ENCODE measurements at places on chromosomes 7 and 10.

DNA sequence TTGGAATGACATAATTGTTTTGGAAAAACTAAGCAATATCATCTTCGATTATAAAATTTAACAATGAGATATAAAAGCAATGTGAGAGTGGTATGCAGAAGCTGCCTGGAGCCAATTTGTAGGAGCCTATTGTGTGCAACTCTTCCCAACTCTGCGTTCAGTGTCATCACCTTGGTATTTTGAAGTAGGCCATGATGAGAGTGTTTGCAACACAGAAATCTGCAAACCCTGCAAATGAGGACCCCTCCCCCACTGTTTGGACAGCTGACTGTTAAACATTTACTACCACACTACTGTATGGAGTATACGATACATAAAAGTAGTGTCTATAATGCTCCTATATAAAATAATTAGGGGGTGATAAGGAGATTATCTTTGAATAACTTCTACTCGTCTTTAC lies 531.3 kb downstream of the ATRNL1 start:
- DNase-seq = no peak

DNA sequence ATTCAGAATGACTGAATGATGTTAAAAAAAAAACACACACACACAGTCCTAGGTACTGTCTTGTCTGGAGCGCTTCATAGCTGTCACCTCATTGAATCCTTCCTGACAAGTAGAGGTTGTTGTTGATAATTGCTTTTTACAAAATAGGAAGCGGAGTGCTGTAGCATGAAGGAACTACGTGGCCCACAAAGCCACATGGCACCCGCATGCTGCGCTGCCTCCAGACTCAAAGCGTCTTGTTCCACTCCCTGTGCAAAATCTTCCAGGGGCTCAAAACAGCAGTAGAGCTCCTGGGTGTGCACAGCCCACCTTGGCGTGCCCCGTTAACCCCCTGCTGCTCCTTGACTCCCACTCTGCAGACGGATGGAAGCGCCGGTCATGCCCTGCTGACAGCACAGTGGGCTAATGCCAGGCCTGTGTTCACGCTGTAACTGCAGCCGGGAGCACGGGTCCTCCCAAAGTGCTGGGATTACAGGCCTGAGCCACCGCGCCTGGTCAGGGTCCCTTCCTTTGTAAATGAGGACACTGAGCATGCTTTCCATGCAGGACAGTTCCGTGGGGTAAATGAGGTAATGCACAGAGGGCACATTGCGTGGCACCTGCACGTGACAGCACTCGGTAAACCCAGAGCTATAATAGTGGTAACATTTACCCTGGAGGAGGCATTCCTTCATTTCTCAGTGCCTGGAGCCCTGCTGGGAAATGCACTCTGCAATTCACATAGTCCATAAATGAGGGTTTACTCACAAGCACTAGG lies 91.1 kb upstream of the GNA12 start:
- DNase-seq = no peak

GRCh38 chr7:158273138-158273651 lies 314.4 kb downstream of the PTPRN2 start:
- no peak for DNase-seq

GRCh38 chr7:138705167-138705566 lies 4.0 kb upstream of the SVOPL start:
- no peak for DNase-seq

GRCh38 chr7:378551-379455 lies 88.8 kb downstream of the FOXL3 start:
- DNase-seq = no peak

DNA sequence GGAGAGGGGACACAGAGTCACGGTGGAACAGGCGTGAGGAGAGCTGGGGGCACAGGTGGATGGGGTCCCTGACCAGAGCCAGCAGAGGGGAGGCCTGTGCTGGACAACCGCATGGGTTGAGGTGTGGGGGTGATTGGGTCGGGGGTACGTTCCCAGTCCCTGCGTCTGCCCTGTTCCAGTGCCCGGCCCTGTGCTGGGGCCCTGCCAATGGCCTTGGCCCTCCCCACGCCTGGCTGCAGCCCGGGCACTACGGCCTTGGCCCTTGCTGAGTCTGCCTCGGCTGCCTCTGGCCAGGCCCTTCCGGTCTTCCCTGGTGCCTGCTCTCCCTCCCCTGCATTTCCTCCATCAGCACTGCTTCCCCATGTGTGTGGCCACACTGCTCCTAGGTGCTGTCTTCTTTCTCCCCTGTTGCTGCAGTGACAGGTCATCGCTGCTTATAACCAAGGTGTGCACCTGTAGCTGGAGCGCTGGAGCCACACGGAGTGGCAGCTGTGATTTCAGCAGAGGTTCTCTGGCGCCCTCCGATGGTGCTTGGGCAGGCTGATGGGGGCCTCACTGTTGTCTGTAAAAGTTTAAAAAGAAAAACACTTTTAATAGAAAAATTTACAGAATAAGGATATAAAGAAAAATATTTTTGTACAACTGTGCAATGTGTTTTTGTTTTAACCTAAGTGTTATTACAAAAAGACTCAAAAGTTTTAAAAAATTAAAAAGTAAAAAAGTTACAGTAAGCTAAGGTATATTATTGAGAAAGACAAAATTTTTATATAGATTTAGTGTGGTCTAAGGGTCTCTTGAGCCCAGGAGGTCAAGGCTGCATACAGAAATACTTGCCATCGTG lies 45.2 kb upstream of the BHLHA15 start:
- no peak for DNase-seq

DNA sequence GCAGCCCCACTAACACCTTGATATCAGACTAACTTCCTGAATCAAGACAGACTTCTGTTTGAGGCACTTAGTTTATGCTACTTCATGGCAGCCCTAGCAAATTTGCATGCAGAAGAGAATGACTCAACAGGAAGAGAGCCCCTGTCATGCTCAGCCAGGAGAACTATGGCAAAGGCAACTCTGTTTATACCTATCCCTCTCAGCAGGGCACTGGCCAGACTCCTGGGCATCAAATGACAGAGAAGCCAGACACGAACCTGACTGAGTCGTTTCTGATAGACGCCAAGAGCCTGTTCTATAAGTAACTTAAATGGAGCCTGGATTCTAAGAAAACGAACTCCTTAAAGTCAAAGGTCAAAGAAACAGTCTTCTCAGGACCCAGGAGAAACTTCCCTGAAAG lies 50.9 kb upstream of the UNC5B start:
- DNase-seq = no peak

Data from NCI-H187 (cell line).